Cardiac muscle cell (in vitro differentiated cells and primary cell): ENCODE measurements at places on chromosomes 2 and 18.

GRCh38 chr2:169221745-169222369 lies 140.5 kb downstream of the LRP2 start:
- DNase-seq, result peak; percentile 56

DNA sequence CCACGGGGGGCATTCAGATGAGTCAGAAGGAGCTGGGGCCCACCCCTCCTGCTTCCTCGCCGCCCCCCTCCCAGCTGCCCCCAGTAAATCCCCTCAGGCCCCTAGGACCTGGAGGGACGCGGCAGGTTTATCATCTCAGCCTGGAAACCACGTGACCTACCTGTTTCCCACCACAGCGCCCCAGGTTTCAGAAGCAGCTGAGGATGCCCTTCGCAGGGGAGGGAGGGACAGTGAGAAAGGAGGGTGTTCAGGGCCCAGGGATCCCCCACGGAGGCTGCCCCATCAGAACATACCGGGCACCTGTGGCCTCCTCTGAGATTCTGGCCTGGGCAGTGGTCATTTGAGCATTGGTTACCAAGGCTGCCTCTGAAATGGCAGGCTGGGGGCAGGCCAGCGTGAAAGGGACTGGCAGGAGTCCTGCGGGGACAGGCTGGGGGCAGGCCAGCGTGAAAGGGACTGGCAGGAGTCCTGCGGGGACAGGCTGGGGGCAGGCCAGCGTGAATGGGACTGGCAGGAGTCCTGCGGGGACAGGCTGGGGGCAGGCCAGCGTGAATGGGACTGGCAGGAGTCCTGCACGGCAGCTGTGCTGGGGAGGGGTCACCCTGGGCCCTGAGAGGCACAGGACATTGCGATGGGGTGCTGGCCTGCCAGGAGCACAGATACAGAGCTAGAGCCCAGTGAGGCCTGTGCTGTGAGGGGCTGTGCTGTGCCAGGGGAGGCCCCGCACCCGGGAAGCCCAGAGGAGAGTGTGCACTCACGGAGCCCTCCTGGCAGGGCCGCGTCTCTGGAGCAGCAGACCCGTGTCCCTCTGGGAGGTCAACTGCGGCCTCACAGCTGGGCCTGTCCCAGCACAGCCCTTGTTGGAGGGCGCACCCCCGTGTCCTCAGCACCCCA lies 1.6 kb downstream of the NEU4 start:
- no peak for DNase-seq

DNA sequence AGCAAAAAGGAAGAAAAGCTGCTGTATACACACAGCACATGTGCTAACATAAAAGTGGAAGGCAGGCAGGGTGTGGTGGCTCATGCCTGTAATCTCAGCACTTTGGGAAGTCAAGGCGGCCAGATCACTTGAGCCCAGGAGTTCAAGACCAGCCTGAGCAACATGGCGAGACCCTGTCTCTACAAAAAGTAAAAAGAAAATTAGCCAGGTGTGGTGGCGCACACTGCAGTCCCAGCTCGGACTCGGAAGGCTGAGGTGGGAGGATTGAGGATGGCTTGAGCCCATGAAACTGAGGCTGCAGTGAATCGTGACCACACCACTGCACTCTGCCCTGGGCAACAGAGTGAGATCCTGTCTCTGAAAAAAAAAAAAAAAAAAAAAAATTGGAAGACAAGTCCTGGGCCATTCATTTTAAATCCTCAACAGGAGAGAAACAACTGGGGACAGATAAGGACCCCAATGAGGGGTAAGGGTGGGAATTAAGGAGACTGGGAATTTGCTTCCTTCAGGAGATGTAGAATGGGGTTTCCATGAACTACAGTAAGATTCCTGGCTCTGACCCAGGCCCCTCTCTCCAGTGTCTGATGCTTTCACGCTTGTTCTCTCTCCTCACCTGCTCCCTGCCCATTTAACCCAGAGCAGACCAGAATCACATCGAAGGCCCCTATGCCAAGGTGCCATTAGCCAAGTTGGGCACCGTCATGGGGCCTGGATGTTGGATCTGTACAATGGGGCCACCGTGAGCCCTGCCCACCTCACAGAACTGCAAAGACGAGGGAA lies 29.6 kb downstream of the TNS1 start:
- DNase-seq, result no peak

GRCh38 chr2:239370403-239370802 lies 30.4 kb downstream of the HDAC4 start:
- DNase-seq, result no peak

DNA sequence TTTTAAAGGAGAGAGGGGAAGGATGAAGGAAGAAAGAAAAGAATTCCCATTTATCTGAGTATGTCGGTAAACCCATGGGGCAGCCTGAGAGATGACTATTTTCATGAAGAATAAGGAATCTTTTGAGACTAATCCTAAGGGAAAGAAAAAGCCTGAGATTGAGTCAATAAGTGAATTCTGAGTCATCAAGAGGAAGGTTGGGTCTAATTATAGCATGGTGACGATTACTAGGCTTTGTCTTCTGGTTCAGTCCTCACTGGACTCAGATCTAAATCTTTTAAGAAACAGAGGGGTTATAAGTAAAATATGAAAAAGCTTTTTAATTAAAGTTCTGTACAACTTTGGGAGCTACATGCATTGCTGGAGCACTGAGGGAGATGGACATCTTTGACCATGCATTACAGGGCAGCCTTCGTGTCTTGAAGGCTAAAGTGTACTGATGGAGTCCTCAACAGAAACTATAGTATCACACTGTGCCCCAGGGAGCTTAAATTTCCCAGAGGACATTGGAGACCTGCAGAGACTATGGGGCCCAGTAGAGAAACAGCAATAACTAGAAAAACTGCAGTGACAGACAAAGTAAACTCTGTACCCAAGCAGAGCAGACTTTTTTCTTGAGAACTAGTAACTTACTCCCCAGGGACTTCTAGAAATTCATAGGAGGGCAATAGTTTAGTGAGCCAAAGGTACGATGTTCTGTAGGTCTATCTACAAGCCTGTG lies 260.9 kb downstream of the RAD51AP2 start:
- no peak for DNase-seq

GRCh38 chr2:21501376-21502027 lies 377.7 kb downstream of the TDRD15 start:
- no peak for DNase-seq

GRCh38 chr2:7567646-7568045 lies 650.4 kb downstream of the RNF144A start:
- DNase-seq, result peak; percentile 5

- DNase-seq, result no peak
Measured at GRCh38 chr2:8116661-8117060, 565.2 kb upstream of the ID2 start.

GRCh38 chr18:41939326-41939725 lies 15.7 kb upstream of the PIK3C3 start:
- DNase-seq, result no peak

- DNase-seq, result no peak
Measured at GRCh38 chr2:109523121-109523520, 90.6 kb downstream of the SEPTIN10 start.

DNA sequence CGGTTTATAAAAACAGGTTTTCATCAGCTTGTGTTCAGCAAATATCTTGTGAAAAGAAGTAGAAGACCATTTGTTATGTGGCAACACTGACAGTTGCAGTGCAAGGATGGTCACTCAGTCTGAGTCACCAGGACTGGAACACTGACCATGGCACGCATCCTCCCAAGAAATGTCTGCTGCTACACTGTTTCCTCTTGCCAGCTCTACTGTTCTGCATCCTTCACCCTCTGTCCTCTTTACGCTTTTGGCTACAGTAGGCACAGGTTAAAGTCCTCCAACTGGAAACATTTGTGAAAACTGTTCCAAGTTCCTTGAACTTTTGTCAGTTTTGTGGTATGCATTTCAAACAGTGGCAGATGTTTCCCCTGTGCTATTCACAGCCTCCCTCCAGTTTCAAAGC lies 39.4 kb downstream of the OSR1 start:
- DNase-seq, result no peak

DNA sequence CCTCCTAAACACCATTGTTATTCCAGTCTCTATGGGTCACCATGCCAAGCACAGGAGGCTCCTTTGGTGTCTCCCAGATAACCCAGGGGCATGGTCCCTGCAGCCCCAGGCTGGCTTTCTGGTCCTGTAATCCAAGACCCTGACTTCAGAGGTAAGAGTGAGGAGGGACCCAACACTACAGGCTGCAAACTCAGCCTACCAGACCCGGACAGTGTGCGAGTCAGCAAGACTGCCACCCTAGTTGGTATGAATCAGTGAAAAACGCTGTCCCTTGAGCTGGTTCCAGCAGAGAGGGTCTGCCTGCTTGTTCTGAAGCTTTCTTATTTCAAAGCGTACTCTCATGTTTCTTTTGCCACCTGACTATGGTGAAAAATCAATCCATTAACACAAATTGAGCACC lies 47.6 kb upstream of the ZFP36L2 start:
- DNase-seq, result no peak

DNA sequence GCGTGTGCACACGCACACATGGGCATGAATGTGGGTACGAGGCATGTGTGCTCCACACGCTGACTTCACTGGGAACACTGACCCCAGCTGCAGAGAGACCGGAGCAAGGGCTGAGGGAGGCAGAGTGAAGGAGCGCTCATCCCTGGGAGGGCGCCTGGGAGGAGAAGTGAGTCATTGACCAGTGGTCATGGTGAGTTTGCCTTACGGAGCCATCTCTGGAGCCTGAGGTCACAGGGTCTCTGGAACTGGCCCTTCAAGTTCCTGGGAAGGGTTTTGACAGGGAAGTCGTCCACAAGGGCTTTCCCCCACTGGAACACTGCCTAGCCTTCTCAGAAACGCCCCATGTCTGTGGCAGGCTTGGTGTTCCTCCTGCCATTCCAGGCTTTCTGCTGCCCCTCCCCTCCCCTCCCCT lies 14.3 kb upstream of the TMEM185B start:
- peak; percentile 60 for DNase-seq

GRCh38 chr2:177432703-177433102 lies 40.1 kb downstream of the AGPS start:
- DNase-seq, result no peak

- no peak for DNase-seq
Measured at GRCh38 chr2:71060211-71060610, 8.2 kb upstream of the NAGK start.

DNA sequence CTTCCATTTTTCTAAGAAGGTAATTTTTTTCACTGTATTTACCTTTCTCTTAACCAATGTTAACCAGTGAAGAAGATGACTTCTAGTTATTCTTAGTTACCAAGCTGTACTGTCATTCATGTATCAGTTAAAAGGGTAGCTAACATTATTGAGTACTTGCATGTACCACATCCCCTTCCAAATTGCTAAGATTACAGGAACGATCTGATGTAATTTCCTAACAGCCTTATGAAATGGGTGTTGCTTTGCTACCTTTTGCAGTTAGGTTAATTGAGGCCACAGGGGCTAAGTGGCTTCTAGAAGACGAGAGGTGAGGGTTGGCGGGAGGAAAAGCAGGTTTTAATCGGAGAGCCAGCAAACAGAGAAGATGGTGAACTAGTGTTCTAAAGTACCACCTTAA lies 1.8 kb upstream of the SULT6B1 start:
- DNase-seq, result no peak

- DNase-seq, result no peak
Measured at GRCh38 chr2:69241664-69242514, 145.1 kb downstream of the GFPT1 start.

DNA sequence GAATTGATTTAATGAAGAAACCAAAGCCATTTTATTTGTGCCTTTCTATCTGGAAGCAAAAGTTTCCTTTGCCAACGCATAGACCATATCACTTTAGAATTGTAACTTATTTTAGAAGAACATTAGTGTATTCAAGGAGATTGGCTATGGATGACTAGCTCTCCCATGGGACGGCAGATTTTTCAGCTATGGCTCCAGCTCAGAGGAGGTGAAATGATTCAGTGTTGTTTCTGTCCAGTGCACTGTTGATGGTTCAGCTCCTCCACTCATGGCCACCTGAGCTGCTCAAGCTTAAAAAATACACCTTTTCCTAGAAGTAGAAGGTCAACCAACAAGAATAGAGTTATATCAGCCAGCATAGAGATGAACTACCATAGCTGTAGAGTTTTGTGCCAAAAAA lies 1597.5 kb upstream of the PIK3C3 start:
- no peak for DNase-seq

- DNase-seq, result no peak
Measured at GRCh38 chr2:62540408-62541168, 34.6 kb upstream of the TMEM17 start.

DNA sequence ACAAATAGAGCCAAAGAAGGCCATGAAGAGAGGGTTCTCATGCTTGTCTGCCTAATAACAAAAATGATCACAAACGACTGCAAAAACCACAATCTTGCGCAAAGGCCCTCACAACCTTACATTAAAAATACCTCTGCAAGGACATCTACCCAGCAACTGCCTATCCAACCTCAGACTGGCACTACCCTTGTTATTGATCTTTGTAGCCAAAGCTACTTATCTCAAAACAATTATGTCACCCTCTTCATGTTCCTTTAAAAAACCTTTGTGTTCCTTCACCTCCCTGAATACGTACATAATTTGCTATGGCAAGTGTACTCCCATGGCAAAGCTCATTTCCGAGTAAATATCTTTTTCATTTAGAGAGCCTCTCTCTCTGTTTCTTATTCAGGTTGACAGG lies 44.1 kb downstream of the TMEM163 start:
- no peak for DNase-seq

GRCh38 chr2:222074674-222075073 lies 224.1 kb downstream of the PAX3 start:
- no peak for DNase-seq

DNA sequence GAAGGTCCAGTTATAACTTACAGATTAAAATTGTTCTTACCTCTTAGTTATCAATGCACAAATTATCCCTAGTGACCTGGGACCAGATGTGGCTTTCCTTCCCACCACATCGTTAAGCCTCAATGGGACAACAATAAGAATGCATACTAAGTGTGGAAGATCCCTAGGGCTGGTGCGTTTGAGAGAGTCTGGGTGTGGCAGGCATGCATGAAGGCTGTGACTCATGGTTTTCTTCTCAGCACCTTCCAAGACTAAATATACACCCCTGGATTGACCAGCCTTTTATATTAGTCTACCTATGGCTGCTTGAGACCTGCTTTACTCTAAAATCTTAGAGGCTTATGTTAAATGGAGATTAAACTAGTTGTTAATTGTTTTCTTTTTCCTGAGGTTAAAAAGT lies 261.7 kb upstream of the SLC14A2 start:
- no peak for DNase-seq

- DNase-seq, result no peak
Measured at GRCh38 chr2:23531280-23531679, 146.3 kb downstream of the KLHL29 start.

DNA sequence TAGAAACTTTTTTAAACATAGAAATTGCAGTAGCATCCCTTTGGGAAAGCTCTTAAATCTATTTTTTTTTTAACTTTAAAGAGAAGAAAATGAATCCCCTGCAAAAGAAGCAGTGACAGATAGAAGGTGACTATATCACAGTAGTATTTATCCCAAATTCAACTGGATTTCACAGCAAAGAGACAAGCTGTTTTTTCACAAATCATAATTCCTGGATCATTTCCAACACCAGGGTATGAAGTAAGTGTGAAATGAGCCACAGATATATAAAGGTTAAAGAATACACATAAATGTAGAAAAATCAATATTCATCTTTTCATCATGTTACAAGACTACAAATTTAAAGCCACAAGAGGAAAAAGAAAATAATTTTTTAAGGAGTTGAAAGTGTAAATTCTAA lies 1404.9 kb upstream of the NXPH2 start:
- DNase-seq, result no peak
